ENCODE measurements at places on chromosomes 16 and 17.

- no peak for DNase-seq
Measured at GRCh38 chr16:25419681-25420080, 162.0 kb upstream of the ZKSCAN2 start.

DNA sequence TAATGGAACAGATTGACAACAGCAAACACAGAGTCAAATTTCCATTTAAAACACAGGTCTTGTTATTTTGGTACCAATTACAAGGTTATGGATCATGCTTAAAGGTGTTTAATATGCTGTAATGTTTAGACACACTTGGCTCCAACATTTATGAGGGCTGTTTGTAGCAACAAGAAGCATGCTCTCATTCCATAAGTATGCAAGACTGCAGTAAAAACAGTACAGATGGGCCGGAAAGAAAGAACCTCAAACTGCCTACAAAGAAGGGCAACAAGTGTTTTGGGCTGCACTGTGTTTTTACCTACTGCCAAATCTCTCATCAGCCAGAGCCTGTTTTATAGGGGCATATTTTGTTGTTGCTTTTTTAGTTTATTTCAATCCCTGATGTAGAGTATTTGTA, 100.5 kb upstream of the HS3ST3A1 start:
- DNase-seq, result no peak

GRCh38 chr17:81566461-81567126, 14.4 kb upstream of the FAAP100 start:
- DNase-seq, result no peak

DNA sequence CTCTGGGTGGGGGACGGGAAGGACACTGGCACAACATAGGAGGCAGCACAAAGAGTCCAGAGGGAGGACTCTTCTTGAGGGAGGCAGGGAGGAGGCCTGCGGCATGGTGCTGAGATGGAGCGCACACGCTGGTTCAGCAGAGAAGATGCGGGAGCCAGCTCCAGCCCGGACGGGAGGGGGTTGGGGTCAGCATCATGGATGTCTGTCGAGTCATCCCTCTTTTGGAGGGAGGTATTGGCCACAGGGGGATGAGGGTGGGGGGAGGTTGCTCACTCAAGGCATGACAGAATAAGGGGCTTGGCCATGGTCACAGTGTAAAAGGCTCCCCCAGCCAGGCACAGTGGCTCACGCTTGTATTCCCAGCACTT, 19.3 kb downstream of the DCAKD start:
- no peak for DNase-seq

GRCh38 chr17:58252141-58252540, 13.8 kb downstream of the LPO start:
- no peak for DNase-seq

GRCh38 chr16:87802670-87803069, 36.9 kb upstream of the KLHDC4 start:
- no peak for DNase-seq

DNA sequence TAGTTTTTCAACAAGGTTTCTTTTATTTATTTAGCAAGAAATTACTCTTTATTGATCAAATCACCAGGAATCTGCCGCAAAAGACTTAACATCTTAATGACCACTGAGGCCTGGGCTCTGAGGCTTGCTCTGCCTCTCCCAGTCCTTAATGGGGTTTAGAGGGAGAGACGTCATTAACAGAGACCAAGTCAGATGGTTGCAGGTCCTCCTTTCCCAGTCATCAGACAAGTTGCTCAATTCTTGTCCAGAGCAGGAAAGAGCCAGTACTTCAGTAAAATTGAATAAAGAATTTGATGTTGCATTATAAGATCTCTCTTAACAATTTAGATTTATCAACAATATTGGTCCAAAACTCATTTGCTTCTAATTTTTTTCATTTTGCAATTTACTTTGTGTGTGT, 2.0 kb downstream of the SEPHS2 start:
- no peak for DNase-seq

GRCh38 chr17:12958786-12959185, 59.0 kb downstream of the ELAC2 start:
- no peak for DNase-seq

DNA sequence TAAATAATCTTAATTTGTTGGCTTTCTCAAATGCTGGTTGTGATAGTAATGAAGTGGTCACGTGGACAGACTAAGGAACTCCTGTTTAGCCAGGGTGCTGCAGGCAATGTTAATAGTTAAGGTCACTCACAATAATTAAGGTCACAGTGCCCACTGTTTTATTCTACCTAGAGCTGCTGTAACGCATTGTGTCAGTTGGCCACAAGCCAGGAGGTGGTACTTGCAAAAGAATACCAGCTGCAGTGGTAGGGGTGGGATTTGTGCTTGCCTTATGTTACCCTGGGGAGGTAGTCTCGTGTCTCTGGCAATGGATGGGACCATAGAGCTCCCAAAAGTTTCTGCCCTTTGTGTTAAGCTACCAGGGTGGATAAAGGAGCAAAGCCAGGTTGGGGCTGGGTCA, 969.1 kb upstream of the CDH8 start:
- DNase-seq, result no peak

- DNase-seq, result no peak
Measured at GRCh38 chr17:75266316-75267152, 4.5 kb downstream of the MIF4GD start.

DNA sequence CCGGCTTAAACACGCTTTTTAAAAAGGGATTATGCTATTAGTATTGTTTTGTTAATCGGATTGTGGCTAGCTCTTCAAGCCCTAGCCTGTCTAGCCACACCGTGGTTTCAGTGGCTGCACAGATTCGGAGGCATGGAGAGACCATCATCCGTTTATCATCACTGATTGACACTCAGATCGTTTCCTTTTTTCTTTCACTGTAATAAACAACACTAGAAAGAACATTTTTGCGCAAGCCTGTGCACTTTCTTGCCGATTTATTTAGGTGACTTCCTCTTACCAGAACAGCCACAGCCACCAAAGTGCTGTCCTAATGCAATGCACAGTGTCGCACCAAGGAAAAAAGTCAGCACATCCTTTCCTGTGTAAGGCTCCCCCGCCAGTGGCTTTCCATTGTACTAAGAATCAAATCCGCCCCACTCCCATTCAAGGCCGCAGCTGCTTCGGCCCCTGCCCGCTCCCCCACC, 78.2 kb downstream of the CRISPLD2 start:
- no peak for DNase-seq

GRCh38 chr17:81381632-81382577, 13.4 kb upstream of the BAHCC1 start:
- DNase-seq, result no peak

DNA sequence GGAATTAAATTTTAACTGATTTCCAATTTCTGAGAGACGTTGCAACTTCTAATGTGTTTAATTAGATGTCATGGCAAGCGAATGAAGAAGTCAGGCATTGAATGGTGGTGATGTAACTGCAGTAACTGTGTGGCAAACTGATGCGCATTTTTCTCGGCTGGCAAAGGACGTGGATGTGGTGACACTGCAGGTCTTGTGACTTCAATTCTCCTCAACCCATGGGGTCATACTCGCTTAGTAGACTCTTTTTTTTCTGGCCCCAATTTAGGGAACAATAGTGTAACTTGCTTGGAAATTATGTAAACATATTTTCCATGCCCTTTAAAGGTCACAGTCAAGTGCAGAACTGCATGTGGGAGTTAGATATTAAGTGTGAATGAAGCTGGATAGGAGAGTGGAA, 1.9 kb upstream of the FAM20A start:
- no peak for DNase-seq

GRCh38 chr16:58556678-58557077, 41.4 kb downstream of the SETD6 start:
- DNase-seq, result no peak

DNA sequence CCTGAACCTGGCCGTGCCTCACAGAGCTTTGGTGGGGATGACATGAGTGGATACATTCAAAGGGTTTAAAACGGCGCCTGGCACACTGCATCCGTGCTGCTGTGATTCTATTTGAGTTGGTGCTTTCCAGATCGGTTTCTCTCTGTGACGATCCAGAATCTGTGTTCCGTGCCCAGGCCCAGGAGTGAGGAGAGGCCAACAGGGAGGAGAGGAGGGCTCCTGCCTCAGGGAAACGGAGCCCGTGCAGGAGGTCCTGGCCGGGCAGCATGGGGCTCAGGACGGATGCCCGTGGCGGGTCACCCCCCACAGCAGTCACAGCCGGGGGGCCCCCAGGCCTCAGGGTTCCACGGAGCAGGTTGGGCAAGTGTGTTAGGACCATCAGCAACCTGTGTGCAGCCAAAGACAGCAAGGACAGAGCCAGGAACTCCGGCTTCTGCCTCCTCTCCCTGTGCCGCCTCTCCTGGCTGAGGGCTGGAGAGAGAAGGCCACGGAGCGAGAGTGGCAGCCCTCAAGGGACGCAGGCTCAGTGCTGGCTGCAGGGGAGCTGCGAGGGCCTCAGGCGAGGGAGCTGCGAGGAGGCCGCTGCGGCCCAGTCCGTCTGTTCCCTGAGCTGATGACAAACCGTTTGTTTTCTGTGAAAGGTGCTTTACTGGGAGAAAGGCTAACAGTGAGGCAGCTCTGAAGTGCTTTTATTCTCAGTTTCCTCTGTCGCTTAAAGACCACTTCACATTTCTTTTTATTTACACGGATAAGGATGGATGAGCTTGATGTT, 99.3 kb downstream of the METRNL start:
- DNase-seq, result no peak

DNA sequence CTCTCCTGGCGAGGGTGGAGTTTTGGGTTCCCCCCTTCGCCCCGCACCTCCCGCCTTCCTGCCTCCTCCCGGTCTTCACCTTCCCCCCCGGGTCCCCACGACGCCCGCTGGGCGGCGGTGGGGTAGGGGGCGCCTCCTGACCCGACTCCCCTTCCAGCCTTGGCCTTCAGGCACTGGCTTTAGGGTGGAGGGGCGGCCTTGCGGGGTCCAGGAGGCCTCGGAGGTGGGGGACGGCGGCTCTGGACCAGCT, 2.4 kb downstream of the SLC16A3 start:
- DNase-seq, result no peak

DNA sequence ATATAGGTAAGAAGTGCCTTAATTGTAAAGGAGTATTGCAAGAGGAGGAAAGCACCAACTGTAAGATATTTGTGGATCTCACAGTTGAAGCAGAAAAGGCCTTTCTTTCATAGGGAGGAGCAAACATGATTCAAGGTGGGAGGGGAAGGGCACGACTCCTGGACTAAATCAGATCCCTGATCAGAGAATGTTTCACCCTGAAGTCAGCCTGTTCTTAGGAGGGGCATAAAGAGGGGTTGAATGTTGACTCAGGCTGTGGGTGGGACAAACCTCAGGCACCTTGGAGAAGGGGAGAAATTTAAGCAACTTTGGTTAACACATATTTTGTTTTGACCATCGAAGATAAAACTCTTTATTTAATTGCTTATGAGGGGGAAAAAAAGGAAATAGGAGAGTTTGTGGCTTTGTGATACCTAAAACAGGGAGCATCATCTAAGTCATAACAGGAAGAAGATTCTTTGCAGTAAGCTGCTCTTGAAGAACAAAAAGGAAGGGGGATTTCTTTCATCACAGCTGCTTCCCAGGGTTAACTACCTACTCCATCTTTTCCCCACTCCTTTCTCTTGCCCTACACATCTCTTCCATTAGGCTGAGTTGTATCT, 158.6 kb upstream of the ZNF267 start:
- DNase-seq, result no peak

DNA sequence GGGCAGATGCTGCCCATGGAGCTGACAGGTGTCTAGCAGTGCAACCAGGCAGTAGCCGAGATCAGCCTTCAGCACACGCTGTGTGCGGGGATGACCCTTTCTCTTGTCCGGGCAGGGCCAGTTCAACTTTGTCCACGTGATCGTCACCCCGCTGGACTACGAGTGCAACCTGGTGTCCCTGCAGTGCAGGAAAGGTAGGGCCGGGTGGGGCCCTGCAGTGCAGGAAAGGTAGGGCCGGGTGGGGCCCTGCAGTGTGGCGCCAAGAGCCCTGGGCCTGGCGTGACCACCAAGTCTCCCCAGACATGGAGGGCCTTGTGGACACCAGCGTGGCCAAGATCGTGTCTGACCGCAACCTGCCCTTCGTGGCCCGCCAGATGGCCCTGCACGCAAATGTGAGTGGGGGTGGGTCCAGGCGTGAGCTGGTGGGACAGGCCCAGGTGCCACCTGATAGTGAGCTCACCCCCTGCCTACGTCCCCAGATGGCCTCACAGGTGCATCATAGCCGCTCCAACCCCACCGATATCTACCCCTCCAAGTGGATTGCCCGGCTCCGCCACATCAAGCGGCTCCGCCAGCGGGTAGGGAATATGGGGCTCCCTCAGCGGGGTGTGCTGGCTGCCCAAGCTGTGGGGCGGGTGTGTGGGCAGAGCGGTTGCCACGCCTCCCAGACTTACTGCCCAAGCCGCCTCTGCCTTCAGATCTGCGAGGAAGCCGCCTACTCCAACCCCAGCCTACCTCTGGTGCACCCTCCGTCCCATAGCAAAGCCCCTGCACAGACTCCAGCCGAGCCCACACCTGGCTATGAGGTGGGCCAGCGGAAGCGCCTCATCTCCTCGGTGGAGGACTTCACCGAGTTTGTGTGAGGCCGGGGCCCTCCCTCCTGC, 40.2 kb downstream of the TSC2 start:
- no peak for DNase-seq

GRCh38 chr17:12342161-12342560, 321.5 kb downstream of the MAP2K4 start:
- DNase-seq, result no peak

DNA sequence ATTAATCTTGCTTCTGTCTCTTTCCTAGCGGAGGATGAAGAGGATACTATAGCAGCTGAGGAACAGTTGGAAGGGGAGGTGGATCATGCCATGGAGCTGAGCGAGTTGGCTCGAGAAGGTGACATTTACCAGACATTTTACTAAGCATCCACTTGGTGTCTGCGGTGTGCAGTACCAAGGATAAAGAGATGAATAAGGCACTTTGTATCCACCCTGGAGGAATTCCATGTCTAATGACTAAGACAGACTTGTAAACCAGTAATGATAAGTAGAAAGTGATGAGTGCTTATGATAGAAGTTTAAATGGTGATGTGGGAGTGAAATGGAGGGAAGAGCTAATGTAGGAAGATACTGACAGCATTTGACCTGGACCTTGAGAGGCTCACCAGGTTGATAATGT, 12.0 kb downstream of the SRCAP start:
- no peak for DNase-seq
